ENCODE measurements at places on chromosomes 2 and 18.

- DNase-seq = no peak
Measured at GRCh38 chr2:98801921-98802321, 71.0 kb upstream of the MGAT4A start.

DNA sequence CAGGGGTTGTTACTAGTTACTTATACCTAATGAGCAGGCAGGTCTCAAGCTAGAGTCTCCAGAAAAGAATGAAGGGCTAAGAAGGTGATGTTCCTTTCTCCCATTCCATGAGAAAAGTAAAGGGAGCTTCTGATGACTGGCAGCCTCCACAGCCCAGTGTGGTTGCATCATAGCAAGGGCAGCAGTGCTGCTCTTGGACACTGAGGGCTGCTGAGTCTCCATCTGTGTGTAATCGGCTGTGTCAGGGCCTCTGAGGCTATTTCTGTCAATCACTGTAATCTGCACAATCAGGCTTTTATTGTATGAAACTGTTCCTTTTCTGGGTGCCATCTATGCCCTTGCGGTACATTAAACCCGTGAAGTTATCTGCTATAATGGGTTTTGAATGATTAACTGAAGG is 164.1 kb upstream of the FBXO11 start:
- no peak for DNase-seq

- DNase-seq = no peak
Measured at GRCh38 chr2:224518806-224519580, 66.2 kb downstream of the CUL3 start.

DNA sequence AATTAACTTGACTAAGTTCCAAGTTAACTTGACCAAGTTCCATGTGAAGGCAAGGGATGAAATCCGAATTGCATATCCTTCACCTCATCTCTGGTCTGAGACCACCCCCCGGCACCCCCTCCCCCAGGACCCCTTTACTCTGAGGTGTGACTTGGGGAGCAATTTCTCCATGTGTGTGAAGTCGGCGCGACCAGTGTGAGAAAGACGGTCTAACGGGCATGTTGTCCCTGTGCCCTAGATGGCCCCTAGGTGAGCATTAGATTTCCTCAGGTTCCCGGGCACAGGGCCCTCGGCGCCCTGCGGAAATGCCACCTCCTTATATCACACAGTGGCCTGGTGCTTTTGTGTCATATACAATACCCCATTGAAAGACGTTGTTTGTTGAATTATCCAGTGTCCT is 137.1 kb downstream of the CTIF start:
- no peak for DNase-seq

- DNase-seq = no peak
Measured at GRCh38 chr2:223542501-223542900, 59.7 kb downstream of the SCG2 start.

GRCh38 chr18:23291456-23292205 is 156.3 kb downstream of the CABLES1 start:
- no peak for DNase-seq

Data from NCI-H774 (cell line).